ENCODE measurements at places on chromosomes 1 and 21. TPM values are rescaled to one million over a fixed set of nuclear protein-coding genes. Genes with fewer than 3 reads are reported as not detected.

APOBEC4 gene
- total RNA-seq, result not detected

KIF2C gene
- 0.17 TPM for total RNA-seq

DNA sequence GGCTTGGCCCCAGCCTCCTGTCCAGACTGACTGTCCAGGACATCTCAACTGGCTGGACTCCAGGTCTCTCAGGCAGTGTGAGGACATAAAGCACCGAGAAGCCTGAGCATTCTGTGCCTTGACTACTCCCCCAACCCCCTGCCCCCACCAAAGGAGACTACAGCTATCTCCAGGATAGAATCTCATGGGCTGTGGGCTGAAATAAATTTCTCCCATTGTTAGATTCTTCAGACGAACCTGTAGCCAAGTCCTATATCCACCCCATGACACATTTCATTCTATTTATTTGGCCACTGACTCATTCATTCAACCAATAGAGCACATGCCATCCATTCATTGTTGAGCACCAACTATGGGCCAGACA lies 11.4 kb downstream of the VWA5B1 start:
- no peak overlapping the region for H3K4me3 ChIP-seq
- H3K4me1 ChIP-seq, result no peaks in the 10 kb centered on the region
- DNase-seq, result no peak
- no peak overlapping the region for H3K27ac ChIP-seq

GRCh38 chr1:151098126-151098525 lies 27.6 kb downstream of the GABPB2 start:
- H3K4me3 ChIP-seq, result no peak overlapping the region
- no peak overlapping the region for H3K27ac ChIP-seq
- H3K27me3 ChIP-seq, result no peaks in the 10 kb centered on the region
- DNase-seq, result no peak
- H3K36me3 ChIP-seq, result peaks cover 10% of the 10 kb centered on the region

- no peaks in the 10 kb centered on the region for H3K27me3 ChIP-seq
- H3K4me3 ChIP-seq, result no peak overlapping the region
- no peak overlapping the region for H3K27ac ChIP-seq
- H3K36me3 ChIP-seq, result no peaks in the 10 kb centered on the region
- H3K4me1 ChIP-seq, result peaks cover 3% of the 10 kb centered on the region
- no peak for DNase-seq
These were observed 40.1 kb upstream of the MYSM1 start for GRCh38 chr1:58739856-58740466.

- H3K4me1 ChIP-seq, result no peaks in the 10 kb centered on the region
- DNase-seq, result no peak
- no peaks in the 10 kb centered on the region for H3K36me3 ChIP-seq
- no peaks in the 10 kb centered on the region for H3K27me3 ChIP-seq
- H3K4me3 ChIP-seq, result no peak overlapping the region
- H3K27ac ChIP-seq, result no peak overlapping the region
These were observed 18.7 kb downstream of the TRABD2B start for GRCh38 chr1:47978486-47978885.

DNA sequence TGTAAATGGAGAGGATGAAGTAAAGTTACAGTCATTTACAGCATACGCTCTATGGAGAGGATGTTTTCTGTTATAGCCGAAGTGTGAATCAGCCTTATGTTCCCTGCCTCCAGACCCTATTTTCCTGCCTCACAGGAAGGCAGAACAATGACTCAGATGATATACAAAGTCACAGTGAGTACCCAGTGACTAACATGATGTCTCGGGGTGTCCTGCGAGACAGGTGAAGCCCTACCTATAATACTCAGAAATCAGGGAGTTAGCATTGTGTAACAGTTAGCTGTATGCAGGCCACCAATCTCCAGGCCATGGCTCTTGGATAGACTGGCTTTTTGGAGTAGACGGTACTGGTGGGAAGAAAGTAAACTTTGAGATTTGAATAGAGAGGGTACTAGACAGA lies 55.6 kb upstream of the FBXO28 start:
- DNase-seq, result peak; percentile 45
- no peak overlapping the region for H3K4me3 ChIP-seq
- no peaks in the 10 kb centered on the region for H3K4me1 ChIP-seq
